Stimulated activated CD8-positive, alpha-beta memory T cell treated with anti-CD3 and anti-CD28 coated beads, Interleukin-4, amount 100 ng/mL, for 4 hours (primary cell): ENCODE measurements at places on chromosomes 16 and 17.

GRCh38 chr17:48540213-48540612, 4.7 kb downstream of the HOXB2 start:
- DNase-seq: no peak

- no peak for DNase-seq
Observed at GRCh38 chr16:30782486-30783279, 4.3 kb downstream of the ZNF629 start.

GRCh38 chr16:49529411-49530045, 155.9 kb downstream of the C16orf78 start:
- no peak for DNase-seq

DNA sequence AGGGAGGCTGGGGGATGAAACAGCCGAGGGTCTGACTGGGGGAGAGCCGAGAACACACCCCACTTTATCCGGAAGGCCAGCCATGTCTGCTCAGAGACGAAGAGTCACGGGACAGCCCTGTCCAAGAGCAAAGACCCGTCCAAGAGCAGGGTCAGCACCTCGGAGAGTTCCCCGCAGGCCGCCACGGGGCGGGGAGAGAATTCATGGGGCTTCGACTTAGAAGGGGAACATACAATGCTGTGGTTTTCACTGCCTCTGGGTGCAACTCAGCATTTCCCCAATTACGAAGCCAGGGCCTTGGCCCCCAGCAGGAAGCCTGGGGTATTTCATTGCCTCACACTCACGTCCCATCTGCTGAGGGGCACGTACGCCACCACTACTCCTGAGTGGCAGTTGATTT, 59.3 kb downstream of the JPH3 start:
- no peak for DNase-seq

DNA sequence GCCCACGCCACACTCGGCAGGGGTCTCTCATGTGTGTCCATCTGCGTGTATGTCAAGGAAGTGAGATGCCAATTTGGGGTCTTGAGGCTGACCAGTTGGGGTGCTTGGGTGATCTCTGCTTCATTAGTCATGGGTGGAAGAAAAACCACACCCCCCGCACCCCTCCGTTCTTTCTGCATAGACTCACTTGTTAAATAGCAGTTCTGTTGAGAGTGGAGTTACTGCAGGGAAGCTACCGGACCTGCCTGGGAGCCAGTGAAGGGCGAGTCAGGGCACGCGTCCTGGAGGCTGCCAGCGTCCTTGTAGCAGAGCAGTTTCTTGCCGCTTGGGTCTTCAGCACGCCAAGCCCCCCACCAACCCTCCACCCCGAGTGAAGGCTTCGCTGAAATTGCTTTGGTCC, 8.5 kb downstream of the SNN start:
- DNase-seq: no peak

DNA sequence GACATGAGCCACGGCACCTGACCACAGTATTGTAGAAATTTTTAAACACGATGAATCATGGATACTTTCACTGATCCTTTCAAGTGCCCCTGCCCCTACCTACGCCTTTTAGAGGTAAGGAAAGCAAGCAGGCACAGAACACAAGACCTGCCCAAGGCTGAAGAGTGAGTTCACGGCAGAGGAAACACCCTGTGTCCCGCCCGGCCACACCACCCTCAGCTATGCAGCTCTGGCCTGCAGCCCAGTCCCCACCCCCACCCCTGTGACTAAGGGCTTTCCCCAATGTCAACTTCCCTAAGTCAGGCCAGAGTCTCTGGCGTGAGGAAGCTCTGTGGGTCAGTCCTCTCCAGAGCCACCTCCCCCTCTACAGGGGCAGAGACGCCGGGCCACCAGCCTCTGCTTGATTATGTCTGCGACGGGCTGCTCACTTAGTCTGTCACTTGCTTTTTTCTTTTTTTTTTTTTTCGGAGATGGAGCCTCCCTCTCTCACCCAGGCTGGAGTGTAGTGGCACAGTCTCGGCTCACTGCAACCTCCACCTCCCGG, 8.4 kb downstream of the SLC16A5 start:
- DNase-seq: no peak

DNA sequence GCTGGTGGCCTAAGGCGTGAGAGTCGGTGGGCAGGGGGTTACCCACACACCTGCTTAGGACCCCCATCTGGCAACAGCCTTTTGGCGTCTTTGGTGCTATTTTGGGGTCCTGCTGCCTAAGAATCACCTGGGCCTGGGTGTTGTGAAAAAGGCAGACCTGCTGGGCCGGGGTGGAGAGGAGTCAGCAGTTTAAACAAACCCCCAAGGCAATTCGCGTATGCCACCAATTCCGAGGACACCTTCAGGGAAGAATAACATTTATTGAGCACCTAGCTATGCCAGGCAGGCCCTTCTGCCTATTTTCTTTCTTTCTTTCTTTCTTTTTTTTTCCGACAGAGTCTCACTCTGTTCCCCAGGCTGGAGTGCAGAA, 53.9 kb upstream of the TOB1 start:
- DNase-seq: no peak

DNA sequence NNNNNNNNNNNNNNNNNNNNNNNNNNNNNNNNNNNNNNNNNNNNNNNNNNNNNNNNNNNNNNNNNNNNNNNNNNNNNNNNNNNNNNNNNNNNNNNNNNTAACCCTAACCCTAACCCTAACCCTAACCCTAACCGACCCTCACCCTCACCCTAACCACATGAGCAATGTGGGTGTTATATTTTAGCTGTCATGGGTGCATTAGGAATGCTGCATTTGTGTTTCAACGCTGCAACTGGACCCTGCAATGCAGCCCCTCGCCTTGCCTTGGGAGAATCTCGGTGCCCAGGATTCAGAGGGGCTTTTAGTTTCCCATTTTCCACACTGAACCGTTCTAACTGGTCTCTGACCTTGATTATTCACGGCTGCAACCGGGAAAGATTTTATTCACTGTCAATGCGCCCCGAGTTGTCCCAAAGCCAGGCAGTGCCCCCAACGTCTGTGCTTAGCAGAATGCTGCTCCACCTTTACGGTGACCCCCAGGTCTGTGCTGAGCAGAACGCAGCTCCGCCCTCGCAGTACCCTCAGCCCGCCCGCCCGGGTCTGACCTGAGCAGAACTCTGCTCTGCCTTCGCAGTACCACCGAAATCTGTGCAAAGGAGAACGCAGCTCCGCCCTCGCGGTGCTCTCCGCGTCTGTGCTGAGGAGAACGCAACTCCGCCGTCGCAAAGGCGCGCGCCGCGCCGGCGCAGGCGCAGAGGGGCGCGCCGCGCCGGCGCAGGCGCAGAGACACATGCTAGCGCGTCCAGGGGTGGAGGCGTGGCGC, 43.3 kb downstream of the POLR3K start:
- no peak for DNase-seq

DNA sequence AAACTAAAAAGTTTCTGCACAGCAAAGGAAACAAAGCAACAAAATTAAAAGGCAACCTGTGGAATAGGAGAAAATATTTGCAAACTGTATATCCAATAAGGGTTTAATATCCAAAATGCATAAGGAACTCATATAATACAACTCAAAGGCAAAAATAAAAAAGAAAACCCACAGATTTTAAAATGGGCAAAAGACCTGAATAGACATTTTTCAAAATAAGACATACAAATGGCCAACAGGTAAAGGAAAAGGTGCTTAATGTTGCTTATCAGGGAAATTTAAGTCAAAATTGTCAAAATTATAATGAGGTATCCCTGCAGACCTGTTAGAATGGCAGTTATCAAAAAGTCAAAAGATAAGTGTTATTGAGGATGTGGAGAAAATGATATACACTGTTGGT, 133.5 kb upstream of the CACNG5 start:
- no peak for DNase-seq

DNA sequence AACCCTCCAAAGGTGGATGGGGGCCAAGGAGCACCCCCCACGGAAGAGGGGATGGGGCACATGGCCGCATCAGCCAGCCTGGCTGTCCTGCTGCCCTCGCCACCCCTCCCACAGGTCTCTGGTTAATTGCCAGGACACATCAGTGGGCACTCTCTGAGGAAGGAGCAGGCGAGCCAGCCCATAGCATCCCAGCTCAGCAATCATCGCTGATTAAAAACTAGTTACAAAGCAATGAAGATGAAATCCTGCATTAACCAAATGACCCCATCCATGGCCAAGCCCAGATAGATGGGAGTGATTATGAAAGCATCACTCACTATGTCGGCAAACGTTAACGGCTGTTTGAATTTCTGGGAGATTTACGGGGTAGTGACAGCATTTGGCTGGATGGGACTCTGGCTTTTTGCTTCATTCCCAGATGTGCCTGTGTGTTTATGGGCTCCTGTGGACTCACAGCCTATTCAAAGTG, 45.3 kb downstream of the CCDC182 start:
- no peak for DNase-seq

GRCh38 chr17:9273428-9274391, 252.4 kb downstream of the NTN1 start:
- DNase-seq: no peak

- DNase-seq: no peak
Observed at GRCh38 chr16:75256059-75256571, 4.7 kb upstream of the BCAR1 start.

- no peak for DNase-seq
Observed at GRCh38 chr17:76911299-76912017, 43.3 kb downstream of the MGAT5B start.

- no peak for DNase-seq
Observed at GRCh38 chr17:27525836-27526603, 69.8 kb downstream of the KSR1 start.

DNA sequence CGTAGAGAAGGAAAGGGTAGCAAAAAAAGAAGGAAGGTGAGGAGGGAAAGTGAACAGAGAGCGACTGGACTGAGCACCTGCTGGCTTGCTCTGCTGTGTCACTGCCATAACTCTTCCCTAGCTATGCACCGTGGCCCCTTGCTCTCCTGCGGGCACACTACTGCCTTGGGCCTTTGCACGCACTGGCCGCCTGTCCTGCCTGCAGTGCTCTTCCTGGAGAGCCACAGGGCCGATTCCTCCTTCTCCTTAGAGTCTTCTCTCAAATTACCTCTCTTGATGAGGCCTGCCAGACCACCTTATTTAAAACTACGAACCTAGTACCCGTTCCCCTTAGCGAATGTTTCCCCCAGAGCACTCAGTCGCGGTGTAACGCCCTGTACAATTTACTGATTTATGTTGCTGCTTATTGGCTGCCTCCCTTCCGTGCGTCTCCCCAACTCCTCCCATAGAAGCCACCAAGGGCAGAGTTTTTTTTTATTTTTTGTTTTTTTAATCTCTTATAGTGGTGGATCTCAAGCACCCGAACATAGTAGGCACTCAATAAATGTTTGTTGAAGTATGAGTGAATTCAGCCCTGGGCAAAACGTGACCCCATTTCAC, 70.3 kb downstream of the RAI1 start:
- DNase-seq: no peak

DNA sequence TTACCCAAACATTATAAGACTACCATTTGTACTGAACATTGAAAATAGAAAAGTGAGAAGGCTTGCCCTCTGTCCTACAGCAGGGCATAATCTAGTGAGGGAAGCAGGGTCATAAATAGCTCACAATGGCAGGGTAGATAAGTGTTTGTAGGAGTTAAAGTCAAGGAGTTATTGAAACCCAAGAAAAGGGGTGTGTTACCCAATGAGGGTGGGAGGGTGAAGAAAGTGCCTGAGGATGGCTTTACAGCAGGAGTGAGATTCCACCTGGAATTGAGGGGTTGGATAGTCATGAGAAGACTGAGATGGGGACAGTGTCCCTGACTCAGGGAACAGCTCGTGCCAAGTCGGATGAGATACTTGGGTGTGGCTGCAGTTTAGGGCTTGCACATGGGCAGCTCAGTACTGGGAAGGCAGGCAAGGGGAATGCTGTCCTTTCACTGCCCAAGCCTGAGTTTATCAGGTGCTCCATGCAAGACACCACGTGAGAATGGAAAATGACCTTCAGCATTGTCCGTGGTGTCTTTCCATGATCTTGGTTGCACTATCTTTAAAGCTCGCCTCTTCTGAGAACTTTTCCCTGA, 393.2 kb upstream of the MAF start:
- DNase-seq: no peak

DNA sequence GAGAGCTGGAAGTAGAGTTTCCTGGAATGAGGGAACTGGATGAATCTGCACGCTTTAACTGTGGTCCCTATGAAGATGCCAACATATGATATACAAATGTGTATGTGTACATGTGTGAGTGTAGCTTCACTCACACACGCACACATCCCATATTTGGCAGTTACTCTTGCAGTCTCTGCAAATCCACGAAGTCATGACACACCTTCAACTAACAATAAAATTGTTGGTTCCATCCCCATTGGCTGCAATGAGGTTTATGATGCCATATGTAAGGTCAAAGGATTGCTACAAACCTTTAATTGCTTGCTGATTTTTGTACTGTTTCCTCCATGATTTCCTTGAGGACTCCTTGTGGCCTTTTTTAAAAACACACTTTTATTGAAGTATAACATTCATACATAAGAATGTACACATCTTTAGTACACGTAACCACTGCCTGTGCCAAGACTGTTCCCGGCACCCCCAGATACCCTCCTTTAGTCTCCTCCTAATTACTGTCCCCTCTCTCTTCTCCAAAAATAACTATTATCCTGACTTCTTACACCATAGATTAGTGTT, 22.0 kb downstream of the MYO1D start:
- no peak for DNase-seq

DNA sequence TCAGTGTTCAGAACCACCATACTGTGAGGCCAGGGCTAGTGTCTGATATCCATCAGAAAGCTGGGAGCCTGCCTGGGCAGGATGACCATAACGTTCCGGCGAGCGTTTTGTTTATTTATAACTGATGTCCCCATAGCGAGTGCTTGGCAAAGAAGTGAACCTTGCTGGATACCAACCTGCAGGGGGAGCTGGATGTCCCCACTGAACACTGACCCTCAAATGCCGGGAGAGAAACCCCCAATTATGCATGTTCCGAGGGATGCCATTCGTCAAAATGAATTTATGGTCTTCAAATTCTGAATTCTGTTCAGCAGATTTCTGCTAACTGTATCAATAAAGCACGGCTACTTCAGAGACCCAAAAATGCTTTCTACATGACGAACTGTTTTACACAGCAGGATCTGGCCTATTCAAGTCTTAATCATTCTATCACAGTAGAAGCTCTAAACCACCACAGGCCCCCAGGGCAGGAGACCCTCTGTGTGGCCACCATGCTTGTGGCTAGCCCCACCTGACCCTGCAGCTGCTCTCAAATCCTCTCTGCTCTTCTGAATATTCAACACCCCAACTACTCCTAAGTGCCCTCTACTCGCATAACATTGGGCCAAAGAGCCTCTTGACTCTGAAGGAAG, 15.2 kb downstream of the MED24 start:
- no peak for DNase-seq

- DNase-seq: no peak
Observed at GRCh38 chr16:51524555-51525373, 373.7 kb upstream of the SALL1 start.

DNA sequence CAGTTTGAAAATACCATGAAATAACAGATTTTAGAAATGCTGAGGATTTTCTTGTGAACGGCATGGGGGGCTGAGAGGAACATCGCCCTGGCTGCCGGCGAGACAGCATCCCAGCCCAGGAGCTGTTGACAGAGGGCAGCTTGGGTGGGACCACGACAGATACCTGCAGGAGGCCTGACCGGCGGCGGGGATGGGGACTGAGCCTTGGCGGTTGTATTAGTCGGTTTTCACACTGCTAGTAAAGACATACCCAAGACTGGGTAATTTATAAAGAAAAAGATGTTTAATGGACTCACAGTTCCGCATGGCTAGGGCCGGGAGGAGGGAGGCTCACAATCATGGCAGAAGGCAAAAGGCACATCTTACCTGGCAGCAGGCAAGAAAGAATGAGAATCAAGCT, 82.3 kb upstream of the DNAH17 start:
- no peak for DNase-seq
